ENCODE measurements at places on chromosomes 7 and 10.

DNA sequence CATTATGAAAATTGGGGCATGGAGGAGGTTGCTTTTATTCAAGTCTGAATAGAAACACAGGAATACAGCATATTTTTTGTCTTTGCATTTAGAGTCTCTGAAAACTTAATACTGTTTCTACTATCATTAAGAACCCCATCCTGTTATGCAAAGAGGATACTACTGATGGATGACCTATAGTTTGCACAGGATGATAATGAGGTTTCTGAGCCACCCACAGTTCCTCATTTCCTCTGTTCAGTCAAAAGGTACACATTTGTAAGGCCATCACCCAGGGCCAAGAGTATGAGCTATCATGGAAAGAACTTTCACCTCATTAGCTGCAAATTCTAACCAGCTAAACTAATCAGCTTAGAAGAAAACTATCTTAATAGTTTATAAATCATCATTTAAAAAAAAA lies 213.0 kb upstream of the CHRM2 start:
- no peak for DNase-seq

GRCh38 chr7:47621979-47622561 lies 40.2 kb upstream of the TNS3 start:
- DNase-seq = no peak

DNA sequence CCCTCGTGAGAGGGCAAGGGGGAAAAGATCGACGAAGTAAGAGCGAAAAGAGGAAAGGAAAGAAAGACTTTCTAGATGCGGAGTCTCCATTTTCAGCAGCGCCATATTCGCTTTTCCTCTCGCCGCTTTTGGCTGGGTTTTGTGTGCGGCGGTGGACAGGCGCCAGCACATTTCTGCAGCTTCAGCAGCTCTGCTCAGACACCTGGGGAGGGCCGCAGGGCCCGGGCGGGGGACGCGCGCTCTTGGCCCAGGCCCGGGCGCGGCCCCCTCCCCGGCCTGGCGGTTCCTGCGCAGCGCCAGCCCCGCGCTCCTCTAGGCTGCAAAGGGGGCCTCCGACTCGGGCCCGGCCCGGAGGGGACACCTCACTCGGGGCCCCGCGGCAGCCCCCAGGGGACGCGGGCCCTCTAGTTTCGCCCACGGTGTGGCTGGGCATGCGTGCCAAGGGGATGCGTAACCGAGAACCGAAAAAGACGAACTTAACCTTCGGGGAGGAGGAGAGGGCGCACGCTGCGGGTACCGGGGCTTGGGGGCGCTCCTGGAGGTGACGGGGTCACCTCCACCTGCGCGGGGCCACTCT lies 34.5 kb upstream of the EBLN1 start:
- DNase-seq = peak; percentile 65

GRCh38 chr10:10942441-10942840 lies 75.2 kb upstream of the CELF2 start:
- no peak for DNase-seq

DNA sequence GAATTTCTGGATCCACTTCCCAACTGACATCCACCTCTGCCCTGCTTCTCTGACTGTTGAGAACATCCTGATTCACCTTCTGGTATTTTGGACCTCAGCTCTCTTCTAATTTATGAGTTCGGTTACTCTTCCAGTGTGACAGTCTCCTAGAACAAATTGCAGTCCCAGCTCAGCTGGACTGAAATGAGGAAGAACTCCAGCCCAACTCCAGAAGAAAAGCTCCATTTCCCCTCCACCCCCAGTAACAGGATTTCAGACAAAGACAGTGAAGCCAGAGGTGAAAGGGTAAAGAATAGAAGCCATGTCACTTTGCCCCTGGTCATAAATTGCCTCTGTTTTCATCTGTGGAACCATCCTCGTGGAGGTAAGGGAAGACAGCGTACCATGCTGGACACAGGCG lies 26.2 kb upstream of the INHBA start:
- no peak for DNase-seq

DNA sequence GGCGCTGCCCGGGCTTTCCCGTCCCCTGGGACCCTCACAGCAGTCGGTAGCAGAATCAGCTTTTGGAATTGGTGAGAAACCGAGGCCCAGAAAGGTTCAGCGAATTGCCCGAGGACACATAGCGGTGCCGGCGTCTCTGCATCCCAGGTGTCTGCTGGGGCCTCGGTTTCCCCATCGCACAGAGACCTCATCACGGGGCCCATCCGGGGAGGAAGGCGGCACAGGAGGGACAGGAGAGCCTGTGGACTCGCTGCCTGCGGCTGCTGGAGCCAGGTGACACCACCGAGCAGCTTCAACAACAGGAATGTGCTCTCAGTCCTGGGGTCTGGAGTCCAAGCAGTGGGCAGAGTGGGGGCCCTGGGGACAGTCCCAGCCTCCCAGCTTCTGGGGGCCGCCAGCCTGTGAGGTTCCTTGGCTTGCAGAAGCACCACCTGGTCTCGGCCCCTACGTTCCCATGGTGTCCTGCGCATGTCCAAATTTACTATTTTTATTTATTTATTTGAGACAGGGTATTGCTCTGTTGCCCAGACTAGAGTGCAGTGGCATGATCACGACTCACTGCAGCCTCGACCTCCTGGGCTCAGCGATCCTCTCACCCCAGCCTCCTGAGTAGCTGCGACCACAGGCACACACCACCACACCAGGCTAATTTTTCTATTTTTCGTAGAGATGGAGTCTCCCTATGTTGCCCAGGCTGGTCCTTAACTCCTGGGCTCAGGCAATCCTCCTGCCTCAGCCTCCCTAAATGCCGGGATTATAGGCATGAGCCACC lies 539 bp upstream of the COX19 start:
- DNase-seq = no peak

DNA sequence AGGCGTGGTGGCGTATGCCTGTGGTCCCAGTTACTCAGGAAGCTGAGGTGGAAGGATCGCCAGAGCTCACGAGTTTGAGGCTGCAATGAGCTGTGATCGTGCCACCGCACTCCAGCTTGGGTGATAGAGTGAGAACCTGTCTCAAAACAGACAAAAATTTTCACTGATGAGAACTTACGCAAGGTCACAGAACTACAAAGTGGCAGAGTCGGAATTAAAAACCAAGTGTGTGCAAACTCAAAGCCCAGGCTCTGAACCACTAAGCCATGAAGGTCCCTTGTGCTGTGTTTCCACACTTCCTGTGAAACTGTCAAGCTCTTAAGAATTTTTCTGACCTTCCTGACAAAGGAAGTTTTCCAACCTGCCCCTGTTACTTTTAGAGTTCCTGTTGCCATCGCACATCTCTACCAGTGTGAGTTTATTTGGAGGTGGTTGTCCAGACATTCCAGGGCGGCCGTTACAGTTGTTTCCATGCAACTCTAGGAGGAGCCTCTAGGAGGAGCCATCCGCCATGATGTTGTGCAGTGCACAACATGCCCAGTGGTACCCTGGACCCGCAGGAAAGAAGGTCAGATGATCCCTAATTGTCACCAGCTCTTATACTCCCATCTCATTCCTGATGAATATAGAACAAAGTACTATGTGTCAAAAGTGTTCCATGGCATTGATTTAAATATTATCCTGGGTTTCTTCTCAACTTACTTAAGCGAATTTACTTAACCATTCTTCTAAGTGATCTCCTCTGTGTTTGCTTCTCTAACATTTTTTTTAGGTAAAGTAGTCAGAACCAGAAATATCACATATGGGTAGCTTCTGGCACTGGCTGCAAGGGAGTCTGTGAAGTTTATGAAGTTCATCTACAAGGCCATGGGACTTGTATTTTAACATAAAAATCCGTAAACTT lies 49.0 kb upstream of the LYZL1 start:
- DNase-seq = no peak

DNA sequence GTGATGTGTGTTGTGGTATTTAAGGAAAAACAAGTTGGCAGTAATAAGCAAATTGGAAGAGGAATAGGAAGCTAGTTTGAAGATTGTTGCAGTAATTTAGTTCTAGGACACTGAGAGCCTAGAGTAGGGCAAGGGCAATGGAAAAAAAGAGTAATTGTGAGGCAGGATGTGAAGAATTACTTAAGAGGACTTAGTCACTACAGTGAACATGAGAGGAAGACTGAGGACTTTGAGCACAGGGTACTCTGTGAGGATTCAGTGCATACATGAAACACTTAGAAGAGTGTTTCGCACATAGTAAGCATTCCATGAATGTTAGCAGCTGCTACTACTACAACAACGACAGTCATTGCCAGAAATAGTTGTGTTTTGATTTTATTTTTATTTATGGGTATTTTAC lies 30.9 kb upstream of the DKK1 start:
- DNase-seq = no peak

All from skin of body (tissue), 3 donors.